HCEC 1CT (cell line): ENCODE measurements at places on chromosomes 2 and 18.

DNA sequence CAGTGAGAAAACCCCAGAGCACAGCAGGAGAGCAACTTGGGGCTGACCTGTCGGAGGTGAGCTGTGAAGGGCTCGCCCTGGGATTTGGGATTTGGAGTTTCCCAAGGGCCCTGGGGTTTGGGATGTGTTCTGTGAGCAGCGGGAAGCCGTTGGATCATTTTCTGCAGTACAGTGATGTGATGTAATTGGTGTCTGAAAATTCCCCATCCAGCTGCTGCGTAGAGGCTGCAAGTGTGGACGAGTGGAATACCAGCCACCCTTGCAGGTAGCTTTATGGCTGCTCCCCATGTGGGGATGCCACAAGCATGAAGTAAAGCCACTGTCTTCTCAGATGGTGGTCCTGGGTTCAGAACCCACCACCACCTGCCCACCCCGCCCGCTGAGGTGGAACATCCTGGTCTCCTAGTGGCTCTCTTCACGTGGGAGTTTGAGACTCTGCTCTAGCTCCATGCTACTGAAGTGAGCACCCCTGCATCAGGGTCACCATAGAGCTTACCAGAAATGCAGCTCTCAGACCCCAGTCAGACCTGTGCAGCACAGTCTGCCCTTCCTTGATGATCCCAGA is 15.0 kb downstream of the IMPA2 start:
- no peak for DNase-seq

DNA sequence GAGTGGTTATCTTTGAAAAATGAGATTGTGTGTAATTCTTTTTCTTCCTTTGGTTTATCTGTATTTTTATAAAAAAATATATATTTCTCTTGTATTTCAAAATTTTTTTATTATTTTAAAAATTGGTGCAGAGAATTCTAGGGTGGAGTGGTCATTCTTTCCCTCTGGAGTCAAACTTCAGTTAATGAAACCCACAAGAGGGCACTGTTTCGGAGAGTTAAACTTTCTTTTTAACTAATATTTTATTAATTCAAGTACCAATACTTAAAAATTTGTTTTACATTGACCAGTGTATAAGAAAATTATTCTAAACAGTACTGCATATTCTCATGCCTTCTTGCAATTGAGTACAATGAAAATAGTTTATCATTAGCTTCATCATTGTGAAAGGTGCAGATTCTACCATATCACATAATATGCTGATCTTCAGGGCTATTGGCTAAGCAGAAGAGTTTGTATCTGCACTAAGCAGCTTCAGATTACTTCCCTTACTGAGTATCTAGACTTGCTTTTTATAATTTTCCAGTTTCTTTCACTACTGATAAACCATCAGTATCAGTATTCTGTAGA is 50.1 kb downstream of the HS1BP3 start:
- DNase-seq = no peak

DNA sequence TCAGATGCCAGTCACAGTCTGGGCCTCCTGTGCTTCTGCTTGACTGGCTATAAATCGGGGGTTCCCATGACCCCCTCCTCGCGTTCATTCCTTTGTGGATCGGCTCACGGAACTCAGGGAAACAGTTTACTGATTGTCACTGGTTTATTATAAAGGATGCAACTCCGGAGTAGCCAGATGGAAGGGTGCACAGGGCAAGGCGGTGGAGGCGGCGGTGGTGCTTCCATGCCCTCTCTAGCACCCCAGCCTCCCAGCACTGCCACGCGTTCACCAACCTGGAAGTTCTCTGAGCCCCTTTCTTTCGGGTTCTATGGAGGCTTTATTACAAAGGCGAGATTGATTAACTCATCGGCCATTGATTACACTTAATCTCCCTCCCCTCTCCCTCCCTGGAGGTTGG is 15.6 kb downstream of the LPIN1 start:
- no peak for DNase-seq

DNA sequence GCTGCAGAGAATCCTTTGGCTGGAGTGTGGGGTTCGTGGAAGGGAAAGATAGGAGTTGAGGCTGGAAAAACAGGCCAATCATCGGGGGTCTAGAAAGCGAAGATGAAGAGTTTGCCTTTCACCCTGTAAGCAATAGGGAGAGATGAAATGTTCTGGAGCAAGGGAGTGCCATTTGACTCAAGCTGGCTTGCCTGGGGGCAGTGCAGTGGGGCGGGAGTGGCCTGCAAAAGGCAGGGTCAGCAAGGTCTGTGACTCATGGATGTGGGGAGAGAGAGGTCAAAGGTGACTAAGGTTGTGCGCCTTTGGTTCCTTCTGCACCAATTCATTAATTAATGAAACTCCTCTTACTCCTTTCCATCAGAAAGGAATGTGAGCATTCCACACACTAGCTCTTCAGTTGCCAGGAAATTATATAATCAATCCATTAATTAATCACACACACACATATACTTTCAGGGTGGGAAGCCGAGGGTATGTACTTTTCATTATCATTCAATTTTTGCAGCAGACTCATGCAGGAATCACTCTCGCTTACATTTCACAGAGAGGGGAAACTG is 227.6 kb downstream of the MYCN start:
- DNase-seq = no peak

DNA sequence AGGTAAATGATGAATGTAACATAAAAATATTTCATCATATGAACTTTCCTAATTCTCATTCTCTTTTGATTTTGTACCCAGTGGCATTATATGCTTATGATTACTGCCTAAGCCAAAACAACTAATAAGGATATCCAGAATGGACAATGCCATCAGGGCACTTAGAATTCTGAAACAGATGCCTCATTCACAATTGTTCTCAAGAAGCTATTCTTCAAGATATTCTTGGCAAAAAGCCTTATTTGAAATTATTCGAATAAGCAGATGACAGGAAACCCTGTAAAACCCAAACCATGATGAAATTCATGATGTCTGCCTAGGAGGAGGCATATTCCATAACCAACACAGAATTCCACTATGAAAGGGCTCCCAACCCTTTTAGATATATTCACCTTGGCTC is 353.2 kb upstream of the TRIB2 start:
- DNase-seq = no peak

GRCh38 chr2:156476850-156477206 is 40.6 kb downstream of the GPD2 start:
- peak; percentile 75 for DNase-seq

DNA sequence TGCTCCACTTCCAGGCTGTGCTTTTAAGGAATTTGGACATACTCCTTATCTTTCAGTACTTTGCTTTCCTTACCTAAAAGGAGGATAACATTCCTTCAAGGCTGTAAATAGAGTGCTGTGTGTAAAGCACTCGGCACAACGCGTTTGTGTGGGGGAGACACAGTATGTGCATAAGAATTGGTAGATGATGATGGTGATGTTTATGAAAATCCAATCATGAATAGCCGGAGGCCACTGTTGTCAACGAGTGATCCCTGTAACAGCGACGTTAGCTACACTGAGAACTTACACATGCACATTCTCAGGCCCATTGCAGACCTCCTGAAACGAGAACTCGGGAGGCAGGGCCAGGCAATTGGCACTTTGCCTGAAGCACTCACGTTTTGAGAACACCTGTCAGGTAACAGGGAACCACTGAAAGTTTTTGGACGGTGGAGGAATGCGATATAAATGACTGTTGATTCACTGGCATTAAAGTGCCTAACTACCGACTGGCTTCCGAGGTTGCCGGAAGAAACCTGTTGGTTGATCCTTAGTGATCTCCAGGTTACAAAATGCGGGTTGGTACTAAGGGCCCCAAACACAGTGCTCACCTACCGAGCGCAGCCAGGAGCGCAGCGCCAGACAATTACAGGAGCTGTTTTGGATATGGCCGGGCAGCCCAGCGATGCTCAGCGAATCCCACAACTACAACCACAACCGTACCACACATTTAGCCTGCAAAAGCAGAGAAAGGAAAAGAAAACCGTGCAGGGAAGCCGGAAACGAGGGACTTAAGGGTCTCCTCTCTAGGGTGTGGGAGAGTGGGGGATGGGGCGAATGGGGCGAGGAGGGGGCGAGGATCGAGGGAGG is 1.0 kb upstream of the MAP4K4 start:
- DNase-seq = no peak

- DNase-seq = peak; percentile 43
Measured at GRCh38 chr2:33321236-33321771, 155.1 kb upstream of the RASGRP3 start.

- no peak for DNase-seq
Measured at GRCh38 chr2:233223059-233223894, 28.2 kb upstream of the ATG16L1 start.

DNA sequence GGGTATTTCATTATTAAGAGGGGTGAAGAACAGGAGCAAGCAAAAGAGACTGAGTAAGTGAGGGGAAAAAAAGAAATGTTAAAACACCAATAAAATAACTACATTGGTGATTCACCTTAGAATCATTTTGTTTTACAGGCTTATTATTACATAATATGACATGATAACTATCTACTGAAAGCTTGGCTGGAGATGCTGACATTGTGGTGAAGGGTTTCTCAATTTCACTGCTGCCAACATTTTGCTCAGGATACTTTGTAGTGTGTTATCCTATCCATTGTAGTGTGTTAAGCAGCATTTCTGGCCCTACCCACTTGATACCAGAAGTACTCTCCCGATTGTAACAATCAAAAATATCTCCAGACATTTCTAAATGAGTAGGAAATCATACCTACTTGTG is 1564.6 kb upstream of the NXPH2 start:
- DNase-seq = peak; percentile 43
